ENCODE measurements at places on chromosomes 7 and 10.

GRCh38 chr7:137025469-137026175, 157.2 kb downstream of the CHRM2 start:
- DNase-seq: no peak

DNA sequence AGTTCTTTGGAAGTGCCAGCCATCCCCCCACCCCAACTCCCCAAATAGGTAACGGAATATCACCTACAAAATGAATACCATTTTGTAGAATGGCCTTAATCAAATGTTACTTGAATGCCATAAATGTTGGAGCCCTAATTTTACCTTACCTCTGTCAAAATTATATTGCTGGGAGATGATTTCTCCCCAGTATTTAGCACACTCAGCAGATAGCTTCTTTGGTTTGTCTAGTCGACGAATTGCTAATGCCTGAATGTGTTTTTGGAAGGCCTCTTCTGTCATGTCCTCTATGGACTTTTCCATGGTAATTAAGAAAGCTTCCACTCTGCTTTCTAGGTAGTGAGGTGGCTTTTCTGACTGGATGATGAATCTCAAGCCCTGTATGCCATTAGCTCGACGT, 110.3 kb downstream of the IDE start:
- no peak for DNase-seq

GRCh38 chr10:1122349-1122748, 66.2 kb downstream of the WDR37 start:
- DNase-seq: no peak

DNA sequence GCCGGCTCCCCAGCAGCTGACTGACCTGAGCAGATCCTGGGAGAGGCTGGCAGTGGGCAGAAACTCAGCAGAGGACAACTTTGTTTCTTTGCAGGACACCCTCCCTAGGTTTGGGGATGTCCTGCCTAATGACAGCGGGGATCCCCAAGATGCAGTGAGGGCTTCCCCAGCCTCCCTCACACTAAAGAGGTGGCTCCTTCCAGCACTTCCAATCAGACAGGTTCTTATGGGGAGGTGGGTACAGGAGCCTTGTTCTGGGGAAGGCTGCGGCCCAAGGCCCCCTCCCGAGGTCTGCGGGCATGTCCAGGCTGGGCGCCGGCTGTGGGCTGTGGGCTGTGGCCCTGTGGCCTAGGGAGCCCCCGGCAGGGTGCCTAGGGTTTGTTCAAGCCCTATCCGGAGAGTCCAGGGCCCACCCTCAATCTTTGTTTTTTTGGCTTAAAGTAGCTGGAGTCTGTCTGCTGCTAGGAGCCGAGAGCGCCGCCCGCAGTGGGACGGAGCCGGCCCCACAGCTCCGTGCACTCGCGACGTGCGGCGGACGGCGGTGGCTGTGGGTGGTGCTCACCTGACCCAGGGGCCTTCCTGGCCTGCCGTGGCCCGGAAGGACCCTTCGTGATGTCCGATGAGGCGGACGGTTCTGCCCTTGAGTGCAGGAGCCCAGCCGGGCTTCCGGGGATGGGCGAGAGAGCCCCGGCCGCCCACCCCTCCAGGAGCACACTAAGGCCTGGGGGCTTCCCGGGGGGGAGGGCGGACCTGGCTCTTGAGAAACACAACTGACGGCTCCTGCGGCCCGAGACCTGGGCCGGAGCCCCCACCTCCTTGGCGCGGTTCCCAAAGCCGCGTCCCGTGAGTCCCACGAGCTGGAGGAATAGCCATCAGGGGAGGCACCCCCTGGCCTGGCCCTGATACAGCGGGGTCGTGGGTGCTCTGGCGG, 57.2 kb downstream of the PDGFA start:
- no peak for DNase-seq

GRCh38 chr7:11959121-11959520, 127.1 kb upstream of the THSD7A start:
- no peak for DNase-seq

DNA sequence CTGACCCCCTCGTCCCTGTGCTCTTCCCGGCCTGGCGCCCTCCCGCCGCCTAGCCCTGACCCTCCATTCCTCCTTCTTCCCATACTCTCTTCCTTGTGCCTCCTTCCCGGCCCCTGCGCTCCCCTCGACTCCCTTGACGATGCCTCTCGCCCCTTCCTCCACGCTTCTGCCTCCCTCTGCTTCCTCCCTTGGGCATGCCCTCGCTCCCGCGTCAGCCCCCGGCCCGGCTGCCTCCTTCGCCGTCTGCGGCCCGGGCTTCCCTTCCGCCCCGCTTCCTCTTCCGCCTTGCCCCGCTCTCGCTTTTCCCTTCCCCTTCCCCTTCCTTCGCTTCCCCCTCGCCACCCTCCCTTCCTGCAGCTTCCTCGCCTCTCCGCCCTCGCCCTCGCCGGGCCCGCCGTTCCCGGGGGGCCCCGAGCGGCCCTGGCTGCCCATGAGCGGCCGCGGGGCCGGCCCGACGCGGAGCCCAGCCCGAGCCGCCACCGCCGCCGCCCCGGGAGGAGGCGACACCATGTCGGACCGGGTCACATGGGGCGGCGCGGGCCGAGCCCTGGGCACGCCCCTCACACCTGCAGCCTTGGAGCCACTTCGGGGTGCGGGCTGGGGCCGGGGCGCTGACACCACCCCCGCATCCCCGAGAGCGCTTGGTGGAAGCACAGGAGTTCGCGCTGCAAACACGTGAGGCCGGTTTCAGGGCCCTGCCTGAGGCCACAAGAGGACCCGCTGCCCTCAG, at the start of gene FBXW4:
Gene FBXW4, minus strand, starts transcription at position 497 of the 730 bp plus-strand sequence. Its CDS starts 65 bp downstream, at position 432.
- DNase-seq: peak; percentile 63

DNA sequence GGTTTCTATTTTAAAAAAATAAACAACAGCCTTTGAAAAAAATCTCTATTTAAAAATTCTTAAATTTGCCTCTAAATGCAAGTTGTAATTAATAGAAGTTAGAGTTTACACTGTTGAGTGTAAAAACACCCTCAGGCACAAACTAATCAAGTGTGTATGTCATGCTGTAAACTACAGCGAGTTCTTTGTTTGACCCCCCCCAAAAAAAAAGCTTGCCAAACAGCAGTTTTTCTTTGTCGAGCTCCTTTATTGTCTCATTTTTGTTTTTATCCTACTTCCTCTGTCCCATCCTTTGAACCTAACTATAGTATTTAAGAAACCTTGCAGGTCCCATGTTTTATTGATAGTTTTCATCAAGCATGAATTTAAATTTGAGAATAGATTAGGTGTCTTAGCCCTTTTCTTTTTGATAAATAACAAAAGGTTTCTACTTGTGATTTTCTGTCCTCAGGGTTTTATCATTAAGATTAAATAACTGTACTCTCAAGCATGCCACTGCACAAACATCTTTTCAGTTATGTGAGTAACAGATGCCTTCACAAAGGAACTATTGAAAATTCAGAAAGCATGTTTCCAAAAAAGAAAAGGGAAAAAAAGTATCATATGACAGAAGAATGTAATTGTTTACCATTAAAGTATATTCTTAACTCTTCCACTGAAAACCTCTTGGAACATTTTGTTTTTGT, 176.0 kb downstream of the ARID5B start:
- DNase-seq: no peak

DNA sequence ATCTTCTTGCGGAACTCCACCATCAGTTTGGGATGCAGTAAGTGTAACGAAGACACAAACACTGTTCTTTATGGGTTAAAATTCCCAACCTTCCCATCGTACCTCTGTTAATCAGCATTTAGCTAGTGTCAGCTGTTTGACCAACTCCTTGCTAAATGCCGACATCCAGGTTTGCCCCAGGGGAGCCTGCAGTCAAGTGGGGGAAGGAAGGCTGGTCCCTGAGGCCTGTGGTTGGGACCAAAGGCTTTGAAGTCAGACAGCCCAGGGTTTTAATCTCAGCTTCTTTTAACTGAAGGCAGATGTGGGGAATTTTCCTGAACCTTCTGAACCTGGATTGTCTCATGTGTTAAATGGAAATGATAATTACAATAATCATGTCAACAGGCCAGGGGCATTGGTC, 443.7 kb downstream of the GLRX3 start:
- no peak for DNase-seq

DNA sequence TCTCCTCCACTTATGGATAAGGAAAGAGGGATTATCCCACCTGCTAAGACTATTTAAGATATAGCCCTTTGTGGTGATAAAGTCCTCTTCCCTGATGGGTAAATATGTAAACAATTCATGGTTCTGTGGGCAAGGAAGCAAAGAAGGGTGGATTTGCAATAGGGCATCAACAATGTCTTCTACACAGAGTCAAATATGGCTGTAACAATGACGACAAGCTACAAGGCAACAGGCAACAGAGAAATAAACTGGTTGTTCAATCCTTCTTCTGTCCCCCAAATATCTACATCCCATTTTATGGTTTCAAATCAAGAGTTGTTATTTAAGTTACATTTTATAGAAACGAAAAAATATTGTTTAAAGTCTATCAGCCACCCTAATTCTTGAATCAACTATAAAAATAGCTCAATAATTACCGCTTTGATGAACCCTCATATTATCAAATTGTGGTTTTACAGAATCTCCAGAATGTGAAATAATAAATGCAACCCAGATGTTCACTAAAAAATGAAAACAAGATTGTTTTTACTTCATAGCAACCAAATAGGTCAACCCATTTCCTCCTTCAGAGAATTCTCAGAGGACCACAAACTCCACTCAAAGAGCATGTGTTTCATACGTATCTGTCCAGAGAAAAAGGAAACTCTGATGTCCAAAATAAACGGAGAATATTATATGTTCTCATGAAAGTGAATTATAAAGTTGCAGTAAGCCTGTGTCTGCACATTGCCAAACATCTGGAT, 13.8 kb downstream of the CYTH3 start:
- no peak for DNase-seq

- no peak for DNase-seq
Measured at GRCh38 chr7:152911922-152912321, 152.4 kb downstream of the ACTR3B start.

DNA sequence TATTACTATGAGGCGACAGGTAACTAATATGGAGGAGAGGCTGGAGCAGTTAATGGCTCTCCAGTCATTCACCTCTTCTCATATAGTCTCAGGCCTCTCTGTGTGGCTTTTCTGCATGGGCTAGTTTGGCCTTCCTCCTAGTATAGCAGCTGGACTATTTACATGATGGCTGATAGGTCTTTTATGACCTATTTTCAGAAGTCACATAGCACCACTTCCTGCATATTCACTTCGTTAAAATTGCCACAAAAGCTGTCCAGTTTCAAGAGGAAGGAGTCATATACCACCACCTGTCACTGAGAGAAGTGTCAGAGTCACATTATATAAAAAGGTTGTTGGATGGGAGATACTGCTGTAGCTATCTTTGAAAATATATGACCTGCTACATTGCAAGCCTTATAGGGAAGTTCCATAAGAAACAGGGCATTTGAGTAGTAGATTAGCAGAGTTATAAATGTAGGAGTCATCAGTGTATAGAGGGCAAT, 8.0 kb upstream of the DMTF1 start:
- no peak for DNase-seq

DNA sequence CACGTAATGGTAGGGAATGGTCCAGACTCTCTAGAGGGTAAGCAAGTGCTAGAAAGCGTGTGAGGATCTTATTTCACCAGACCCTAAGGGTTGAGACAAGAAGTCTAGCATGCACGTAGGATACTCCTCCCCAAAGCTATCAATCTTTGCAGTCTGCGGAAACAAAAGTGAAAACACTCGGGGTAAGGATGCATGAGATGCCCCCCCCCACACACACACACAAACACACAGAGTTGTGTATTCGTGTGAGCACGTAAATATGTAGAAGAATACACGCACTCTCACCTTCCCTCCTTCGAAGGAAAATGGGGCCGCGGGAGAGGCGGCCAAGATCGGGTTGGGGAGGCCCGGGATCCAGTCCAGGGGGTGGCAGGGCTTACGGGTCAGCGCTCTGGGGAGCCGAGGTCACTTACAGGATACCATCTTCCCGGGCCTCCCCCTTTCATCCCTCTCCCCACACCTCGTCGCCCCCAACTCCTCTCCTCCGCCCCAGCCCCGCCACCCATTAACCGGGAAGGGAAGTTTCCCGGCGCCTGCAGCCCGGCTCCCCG, 455 bp downstream of the CUL2 start:
- no peak for DNase-seq

- DNase-seq: no peak
Measured at GRCh38 chr7:34454381-34454780, 203.6 kb upstream of the NPSR1 start.

DNA sequence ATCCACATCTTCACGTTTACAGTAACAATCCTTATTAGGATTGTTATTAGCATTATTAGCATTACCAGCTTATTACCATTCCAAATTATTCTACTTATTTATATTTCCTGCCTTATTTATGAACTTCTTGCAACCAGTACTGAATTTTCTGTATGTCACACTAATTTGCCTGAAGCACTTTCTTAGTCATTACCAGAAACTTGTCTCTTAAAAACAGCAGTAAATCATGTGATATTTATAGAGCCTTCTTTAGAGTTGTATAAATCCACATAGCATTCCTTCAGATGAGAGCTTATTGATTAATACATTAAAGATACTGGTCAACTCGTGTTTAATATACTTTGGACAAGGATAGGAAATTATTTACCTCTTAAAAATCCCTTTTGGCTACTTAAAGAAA, 618.6 kb downstream of the SUGCT start:
- no peak for DNase-seq

DNA sequence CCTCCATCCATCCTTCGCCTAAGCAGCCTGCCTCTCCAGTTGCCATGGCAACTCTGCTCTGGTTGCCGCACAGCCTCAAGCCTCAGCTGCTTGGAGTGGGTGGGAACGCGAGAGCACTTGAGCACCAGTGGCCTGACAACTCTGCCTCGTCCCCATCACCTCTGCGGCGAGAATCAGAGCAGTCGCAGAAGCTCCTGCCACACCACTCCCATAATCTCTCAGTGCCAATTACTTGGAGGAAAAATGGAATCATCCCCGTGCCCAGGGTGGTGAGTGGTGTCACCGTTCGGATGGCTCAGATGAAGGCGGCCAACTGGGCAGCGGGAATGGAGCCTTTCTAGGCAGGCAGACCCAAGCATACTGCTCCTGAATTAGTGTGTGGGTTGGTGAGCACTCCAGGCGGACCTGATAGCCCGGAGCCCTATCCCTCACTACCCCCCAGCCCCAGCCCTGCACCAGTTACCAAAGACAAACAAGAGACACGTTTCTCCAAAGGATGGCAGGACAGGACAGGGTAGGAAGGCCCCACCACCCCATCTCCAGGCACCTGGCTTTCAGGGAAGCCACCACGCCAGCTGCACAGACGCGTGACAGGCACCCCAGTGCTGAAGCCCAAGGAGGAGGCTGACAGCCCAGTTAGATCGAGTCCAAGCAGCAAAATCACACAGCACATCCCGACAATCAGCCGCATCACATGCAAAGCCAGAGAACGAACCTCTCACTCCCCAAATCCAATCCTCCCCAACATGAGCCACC, 335.4 kb downstream of the PTPRN2 start:
- DNase-seq: no peak

GRCh38 chr7:15284396-15284795, 277.4 kb downstream of the AGMO start:
- no peak for DNase-seq

DNA sequence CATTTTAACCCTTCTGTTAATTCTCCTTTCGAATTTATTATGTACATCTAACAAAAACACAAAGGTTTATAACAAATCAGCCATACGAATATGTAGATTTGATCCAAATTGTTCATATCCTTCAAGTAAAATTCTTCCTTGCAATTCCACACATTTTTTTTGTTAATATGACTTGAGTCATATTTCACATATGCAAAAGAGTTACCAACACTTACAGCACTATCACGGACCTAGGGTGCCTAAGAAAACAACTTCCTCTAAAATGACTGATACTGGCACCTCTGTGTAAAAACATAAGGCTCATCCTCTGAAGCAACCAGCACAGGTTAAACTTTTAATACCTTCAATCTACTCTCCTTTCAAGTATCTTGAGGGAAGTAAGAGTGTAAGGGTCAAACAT, 451.8 kb downstream of the SEMA3D start:
- no peak for DNase-seq
